Left renal cortex interstitium (tissue), 4 donors: ENCODE measurements at places on chromosomes 7 and 10.

GRCh38 chr7:88480896-88481295 is 174.2 kb upstream of the STEAP4 start:
- DNase-seq = no peak

- no peak for DNase-seq
These were observed 236.2 kb downstream of the TCERG1L start for GRCh38 chr10:131075218-131075770.

GRCh38 chr7:81298951-81299666 is 380.3 kb upstream of the SEMA3C start:
- no peak for DNase-seq

GRCh38 chr7:106022193-106022821 is 59.2 kb downstream of the CDHR3 start:
- no peak for DNase-seq

GRCh38 chr10:86072413-86072812 is 294.2 kb downstream of the GRID1 start:
- DNase-seq = no peak

DNA sequence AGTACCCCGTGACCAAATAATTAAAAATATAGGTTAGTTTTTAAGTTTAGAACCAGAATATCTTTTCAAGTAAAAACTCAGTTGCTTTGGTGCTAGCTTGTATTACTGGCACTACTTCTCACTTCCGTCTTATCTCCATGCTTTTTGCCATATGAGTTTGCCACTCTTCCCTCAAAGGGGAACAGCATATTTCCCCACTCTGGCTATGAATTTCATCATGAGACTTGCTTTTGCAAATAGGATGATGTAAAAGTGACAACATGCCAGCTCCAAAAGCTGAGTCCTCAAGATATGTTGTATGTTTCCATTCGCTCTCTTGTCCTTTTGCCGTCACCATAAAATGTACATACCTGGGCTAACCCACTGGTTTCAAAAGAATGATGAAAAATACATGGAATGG is 178.1 kb upstream of the SEMA3A start:
- DNase-seq = no peak

DNA sequence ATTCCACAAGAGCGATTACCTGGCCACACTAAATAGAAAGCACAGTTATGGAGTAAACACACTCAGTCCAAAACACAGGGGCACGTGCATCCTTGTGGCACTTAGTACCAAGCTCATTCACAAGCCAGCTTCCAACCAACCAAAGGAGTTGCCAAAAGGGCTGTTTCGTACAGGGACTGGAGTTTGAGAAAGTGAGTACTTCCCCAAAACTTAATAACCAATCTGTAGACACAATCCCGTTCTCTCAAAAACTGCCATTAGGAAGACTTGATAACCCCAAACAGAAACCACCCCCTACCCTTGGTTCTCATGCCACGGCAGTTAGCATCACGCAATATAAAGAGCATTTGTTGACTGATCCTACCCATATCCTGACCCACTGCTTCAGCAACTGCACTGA is 166.2 kb upstream of the ASAH2 start:
- DNase-seq = no peak

DNA sequence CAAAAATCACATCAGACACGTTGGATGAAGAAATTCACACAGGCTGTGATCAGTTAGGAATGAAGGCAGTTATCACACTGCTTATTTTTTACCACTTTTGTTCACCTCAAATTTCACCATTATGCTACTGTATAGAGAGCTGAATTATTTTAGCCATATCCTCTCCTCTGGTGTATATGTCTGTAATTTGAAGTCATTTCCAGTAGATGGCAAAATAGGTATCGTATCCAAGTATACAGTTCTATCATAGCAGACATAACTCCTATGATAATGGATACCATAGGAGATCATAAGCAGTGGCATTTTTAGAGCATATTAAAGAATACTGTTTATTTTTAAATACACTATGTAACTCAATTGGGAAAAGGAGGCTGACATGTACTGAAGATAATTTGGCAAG is 909.7 kb downstream of the DNAJB9 start:
- DNase-seq = no peak

GRCh38 chr7:149717481-149717880 is 55.9 kb downstream of the ZNF467 start:
- no peak for DNase-seq

DNA sequence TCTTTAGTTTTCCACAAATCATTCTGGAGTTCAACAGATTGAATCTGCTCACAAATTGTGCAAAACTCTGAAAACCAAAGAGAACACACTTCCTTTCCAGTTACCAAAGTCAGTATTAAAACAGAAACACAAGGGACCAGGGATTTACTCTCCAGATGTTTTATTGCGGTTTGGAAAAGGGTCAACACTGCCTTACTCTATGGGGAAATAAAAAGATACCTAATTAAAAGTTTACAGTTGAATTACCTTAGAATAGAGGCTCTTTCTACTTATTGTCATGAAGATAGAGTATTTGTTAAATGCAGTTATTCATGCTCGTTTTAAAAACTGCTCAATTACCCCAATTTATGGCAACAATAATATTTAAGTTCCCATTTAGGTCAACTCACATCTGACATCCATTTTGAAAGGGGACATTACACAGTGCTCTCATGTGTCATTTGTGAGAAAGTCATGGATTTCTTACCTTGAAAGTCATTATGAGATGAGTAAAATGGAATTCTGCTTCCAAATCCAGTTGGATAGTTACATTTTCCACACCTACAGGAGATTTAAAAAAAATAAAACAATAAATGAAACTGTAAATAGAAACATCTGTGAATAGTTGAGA is 8.4 kb downstream of the LAMB1 start:
- no peak for DNase-seq

DNA sequence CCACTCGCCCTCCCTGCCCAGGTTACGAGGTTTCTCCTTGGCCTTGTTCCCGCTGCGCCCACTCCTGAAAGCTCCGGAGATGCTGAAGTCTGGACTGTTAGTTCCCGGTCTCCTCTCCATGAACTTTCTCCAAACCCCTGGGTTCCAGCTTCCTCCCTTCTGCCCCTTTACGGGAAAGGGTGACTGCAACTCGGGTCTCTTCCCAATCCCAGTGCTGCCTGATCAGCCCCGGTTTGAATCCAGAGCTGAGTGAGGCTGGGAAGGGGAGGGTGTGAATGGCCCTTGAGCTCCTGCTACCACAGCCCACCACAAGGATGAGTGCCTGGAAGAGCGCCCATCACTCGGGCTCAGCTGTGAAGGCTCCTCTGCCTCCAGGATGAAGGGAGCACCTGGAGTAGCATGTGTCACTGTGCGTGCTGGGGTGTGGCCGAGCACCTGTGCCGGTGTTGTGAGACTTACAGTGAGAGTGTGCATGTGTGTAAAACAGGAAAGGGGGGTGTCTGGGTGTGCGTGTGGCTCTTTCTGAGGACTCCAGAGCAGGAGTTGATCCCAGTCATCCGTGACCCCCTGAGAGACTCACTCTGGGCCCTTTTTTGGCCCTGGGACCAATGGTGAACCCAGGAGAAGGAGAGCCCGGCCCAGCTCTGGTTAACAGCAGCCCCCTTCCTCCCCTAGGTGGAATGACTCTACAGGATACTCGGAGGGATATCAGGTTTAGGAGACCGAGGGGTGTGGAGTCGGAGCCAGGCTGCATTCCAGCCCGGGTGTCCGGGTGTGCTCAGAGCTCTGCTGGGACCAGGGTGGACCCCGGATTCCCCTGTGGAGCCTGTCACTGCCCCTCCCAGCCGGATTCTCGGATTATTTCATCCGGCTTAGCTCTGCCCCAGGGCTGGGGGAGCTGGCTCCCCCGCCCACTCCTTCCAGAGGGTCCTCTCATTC is 1.1 kb upstream of the ZNF467 start:
- no peak for DNase-seq

DNA sequence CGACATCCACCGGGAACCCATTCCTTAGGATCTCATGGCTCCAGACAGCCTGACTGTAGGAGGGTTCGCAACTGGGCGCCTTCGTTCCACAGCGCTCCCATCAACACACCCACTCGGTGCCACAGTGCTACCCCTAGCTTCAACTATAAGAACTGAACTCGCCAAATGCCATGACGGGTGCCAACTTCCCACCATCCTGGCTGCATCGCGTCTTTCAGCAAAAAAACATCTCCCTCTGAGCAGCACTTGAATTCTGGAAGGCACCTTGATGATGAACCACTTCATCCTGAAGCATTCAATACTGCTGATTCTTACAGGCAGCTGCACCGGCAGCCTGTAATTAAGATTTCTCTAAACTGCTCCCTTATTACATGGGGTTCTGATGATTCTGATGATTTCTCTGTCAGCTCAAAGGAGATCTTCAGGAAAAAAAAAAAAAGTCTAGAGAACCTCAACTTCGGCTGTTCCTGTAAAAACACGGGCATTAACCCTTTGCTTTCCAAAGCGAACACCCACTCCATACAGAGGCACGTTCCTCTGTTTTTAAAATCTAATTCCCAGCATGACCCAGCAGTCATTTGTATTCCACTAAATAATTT is 1.3 kb downstream of the CYTH3 start:
- no peak for DNase-seq

DNA sequence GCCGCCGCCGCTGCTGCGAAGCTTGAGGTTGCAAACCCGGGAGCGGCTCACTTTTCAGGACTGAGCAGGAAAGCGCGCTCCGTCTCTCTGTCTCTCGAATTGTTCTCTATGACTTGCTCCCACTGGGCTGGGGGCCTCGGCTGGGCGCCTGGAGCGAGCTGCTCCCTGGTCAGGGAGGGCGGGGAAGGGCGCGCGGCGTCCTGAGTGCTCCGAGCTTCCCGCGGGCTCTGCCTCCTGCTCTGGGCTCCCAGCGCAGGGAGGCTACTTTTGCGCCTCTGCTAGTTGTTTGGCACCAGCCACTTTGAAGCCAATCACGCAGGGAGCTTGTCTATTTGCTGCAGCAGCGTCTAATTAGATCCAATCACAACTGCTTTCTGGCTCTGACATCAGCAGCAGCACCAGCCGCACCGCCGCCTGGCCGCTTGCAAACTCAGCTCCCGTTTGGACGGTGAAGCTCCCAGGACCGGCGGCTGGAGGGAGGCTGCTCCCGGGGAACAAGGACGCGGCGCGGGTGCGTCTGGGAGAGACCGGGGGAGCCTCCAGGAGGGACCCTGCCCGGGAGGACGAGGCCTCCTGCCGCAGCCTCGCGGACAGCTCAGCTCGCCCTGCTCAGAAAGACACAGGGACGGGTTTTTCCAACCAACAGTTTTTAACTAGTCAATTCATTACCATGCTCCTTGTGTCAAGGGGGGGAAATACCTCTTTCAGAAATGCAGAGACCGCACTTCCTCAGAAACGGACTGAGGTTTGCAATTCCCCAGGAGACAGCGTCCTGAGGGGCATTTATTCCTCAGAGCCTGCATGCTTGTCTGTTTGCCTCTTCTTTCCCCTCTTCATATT is at the start of gene ADARB2:
Gene ADARB2 (minus strand): TSS at position 304 of the 840 bp plus-strand sequence.
- peak; percentile 43 for DNase-seq

GRCh38 chr10:120931423-120931822 is 80.3 kb downstream of the WDR11 start:
- DNase-seq = no peak

DNA sequence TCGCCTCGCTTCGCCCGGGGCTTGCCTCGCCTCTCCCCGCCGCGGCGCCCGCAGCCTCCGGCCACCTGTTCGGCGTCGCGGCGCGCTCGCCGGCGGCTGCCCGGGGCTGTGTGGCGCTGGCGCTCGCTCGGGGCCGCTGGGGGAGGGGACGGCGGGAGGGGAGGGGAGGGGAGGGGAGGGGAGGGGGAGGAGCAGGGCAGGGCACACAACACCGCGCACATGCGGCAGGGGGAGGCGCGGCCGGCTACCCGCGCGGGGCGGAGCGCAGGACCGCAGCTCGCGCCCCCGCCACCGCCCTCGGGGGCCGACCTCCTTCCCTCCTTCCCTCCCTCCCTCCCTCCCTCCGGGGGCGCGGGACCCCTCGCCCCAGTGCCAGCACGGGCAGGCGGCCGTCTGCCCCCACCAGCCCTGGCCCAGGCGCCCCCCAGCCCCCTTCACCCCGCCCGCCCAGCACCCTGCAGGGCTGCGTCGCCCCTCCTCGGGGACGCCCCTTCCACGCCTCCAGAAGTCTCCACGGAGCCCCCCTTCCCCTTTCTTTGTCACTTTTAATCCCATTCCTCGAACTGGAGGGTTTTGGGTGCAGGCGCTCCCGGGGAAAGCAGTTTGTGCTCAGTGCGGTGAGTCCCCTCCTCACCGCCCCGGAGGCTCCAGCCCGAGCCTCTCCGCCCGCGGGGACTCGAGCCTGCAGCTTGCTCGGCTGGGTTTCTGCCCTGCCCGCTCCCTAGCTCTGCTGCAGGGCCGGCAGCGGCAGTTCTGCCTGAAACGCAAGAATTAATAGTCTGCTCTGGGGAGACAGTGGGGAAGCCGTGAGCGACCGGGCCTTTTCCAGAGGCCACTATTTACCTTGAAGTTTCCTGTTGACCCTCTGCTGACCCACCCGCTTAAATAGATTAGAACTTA is at the start of gene PARD3:
Gene PARD3 (minus strand): TSS at position 112 of the 900 bp plus-strand sequence. CDS start 301 bp downstream, outside the sequence.
- DNase-seq = peak; percentile 52

DNA sequence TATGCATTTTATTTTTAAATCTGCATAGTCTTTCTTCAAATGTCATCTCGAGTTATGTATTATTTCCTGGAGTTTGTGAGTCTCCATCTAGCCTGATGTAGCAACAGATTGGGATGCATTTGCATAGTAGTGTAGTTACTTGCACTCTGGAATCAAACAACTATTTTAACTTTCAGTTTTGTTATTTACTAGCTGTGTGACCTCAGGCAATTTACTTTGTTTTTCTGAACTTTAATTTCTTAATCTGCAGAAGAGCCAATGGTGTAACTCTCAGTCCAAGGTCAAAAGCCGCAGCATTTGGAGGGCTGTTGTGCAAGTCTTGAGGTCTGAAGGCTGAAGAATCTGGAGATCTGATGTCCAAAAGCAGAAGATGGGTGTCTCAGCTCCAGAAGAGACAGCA is 175.8 kb upstream of the SORCS1 start:
- DNase-seq = no peak

DNA sequence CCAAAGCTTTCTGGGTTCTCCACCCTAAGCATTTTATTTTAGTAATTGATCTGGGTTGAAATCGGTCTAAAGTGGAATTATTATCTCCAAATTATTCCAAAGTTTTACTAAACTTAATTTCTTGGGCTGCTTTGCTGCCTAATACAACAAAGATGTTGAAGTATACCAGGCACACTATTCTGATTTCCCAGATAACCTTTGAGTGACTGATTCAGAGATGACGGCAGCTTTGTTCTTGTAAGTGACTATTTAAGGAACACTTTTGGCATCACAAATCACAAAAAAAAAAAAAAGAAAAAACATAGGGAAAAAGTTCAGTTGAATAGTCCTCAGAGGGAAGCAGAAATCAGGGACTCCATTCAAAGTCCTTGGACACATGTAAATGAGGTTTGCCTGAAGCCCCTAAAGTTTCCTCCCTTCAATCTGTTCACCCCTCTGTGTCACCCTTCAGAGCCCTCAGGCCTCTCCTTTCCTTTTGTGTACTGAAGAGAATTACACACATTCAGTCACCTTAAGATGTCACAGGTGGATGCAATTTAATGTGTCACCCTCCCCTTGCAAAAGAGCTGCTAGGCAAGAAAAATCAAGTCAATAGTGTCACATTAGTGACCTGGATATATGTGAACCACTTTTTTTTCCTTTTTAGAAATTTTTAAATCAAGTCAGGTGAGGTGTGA is 81.5 kb downstream of the RTKN2 start:
- no peak for DNase-seq
